ENCODE measurements at places on chromosomes 1 and 21. TPM values are rescaled to one million over a fixed set of nuclear protein-coding genes. Genes with fewer than 3 reads are reported as not detected.

The TMOD4 gene
- 2.4 TPM for total RNA-seq

The TRNP1 gene
- total RNA-seq: 0.73 TPM

DNA sequence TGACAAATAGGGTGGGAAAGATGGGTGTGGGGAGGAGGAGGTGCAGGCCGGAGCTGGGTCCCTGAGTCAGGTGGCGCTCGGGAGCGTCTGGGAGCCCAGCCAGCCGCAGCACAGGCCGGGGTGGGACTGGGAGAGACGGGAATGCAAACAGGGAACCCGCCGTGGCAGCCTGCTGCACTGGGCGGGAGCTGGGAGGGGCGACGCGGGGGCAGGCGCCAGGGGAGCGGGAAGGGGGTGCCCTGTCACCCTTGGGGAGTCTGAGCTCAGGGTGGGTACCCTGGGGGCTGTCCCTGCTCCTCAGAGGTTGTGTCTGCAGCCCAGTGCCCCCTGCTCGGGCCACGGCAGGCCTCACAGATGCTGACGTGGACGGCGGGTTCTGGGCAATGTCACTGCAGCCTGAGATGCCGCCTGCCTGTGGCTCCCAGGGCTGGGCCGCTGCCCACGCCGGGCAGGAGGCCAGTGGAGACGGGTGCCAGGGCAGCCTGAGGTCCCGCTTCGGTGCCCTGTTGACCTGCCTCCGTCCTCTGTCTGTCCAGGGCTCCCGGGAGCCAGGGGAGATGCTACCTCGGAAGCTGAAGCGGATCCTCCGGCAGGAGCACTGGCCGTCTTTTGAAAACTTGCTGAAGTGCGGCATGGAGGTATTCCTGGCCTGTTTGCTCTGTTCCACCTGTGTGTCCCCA is 16.6 kb upstream of the LRRC3 start:
- no peaks in the 10 kb centered on the region for H3K36me3 ChIP-seq
- no peaks in the 10 kb centered on the region for H3K27me3 ChIP-seq
- no peak overlapping the region for H3K4me3 ChIP-seq
- H3K4me1 ChIP-seq: no peaks in the 10 kb centered on the region
- DNase-seq: no peak
- no peak overlapping the region for H3K27ac ChIP-seq

DNA sequence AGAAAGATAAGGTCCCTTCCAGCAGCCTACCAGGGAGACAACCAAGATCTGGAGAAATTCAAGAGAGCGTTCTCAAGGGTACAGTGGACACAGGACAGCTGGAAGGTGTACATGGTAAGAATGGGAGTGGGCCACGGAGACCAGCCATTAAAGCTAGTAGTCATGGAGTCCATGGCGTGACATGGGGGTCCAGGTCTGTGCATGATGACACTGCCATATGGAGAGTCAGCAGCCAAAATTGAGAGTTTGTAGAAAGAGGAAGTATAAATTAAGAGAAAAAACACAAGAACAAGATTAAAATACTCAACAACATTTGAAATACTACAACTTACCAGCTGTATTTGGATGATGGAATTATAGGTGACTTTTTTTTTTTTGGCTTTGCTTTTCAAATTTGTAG is 7.9 kb upstream of the LORICRIN start:
- no peaks in the 10 kb centered on the region for H3K36me3 ChIP-seq
- no peak overlapping the region for H3K27ac ChIP-seq
- no peaks in the 10 kb centered on the region for H3K27me3 ChIP-seq

- no peak overlapping the region for H3K4me3 ChIP-seq
- DNase-seq: no peak
- H3K27me3 ChIP-seq: no peaks in the 10 kb centered on the region
- peaks cover 14% of the 10 kb centered on the region for H3K4me1 ChIP-seq
- no peaks in the 10 kb centered on the region for H3K36me3 ChIP-seq
Observed at GRCh38 chr1:8712413-8713231, 104.8 kb downstream of the RERE start.
